ENCODE measurements at places on chromosomes 5 and 9. TPM values are rescaled to one million over a fixed set of nuclear protein-coding genes. Genes with fewer than 3 reads are reported as not detected.

GRCh38 chr5:89546657-89547056, 663.7 kb upstream of the MEF2C start:
- DNase-seq, result no peak

GRCh38 chr5:156395306-156395675, 68.3 kb downstream of the SGCD start:
- DNase-seq, result no peak

GRCh38 chr9:111399772-111400563, 69.9 kb upstream of the OR2K2 start:
- no peak for DNase-seq

GRCh38 chr9:70363760-70364159, 50.7 kb downstream of the KLF9 start:
- no peak for DNase-seq

DNA sequence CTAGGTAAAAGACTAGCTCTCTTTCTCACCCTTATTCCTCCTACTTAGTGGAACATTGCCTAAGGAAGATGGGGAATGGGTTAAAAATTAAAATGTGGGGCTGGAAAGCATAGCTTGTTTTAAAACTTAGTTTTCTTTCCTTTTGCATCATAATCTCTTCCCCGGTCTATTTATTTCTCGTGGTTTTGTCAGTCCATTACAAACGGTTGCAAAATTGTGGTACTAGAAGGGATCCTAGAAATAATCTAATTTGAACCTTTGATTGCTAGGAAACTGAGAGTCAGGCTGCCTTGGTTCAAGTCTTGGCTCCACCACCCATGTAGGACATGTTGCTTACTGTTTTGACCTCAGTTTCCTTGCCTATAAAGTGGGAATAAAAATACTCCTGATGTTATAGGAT, 1.3 kb downstream of the IL31RA start:
- DNase-seq, result no peak

DNA sequence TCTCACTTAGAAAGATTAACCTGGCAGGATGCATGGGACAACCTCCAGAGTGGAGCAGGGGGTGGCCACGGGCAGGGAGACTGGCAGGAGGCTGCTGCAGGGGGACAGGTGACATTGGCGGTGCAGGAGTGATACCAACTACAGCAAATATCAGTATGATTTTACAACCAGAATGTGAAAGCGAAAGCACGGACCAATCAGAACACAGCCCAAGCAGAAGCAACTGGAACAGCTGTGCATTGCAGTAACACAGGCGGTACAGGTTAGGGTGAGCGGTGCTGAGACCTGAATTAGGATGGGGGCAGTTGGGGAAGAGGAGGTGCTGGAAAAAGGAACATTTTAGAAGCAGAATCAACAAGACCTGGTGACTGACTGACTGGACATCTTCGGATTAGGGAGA, 29.3 kb downstream of the POLR1E start:
- DNase-seq, result no peak

DNA sequence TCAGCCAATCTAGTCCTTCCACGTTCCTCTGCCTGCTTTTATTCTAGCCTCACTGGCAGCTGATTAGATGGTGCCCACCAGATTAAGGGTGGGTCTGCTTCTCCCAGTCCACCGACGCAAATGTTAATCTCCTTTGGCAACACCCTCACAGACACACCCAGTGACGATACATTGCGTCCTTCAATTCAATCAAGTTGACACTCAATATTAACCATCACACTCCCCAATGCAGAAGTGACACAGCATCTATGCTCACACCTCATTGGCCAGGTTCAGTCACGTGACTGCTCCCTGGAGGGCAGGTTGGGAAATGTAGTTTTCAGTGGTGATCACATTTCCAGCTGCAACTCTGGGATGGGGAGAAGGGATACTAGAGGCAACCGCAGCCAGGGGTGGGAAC, 13.0 kb downstream of the SUSD3 start:
- DNase-seq, result no peak

DNA sequence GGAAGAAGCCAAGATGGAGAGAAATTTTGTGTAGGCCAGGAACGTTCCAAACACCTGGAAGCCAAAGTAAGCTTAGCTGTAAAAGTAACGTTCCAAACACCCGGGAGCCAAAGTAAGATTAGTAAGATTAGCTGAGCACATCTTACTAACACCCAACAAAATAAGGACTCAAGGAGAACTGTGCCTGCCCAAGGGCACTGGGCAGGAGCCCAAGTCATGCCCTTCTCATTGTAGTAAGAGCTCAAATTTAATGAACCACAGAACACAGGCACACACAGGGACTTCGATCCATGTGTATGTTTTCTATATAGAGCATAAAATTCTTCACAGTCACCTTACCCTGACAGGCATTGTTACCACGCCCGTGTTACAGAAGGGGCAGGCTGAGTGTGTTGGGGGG, 36.1 kb upstream of the NXNL2 start:
- DNase-seq, result no peak

DNA sequence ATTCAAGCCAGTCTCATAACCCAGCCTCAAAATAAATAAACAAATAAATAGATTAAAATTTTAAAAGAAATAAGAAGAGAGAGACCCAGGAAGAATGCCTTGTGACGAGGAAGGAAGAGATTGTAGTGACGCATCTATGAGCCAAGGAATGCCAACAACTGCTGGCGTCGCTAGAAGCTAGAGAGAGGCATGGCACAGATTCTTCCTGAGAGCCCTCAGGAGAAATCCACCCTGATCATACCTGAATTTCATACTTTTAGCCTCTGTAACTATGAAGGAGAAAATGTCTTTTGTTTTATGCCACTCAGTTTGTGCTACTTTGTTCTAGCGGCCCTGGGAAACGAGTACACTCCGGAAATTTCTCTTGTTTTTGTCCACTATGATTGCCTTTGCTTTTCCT, 103.9 kb downstream of the C9orf50 start:
- no peak for DNase-seq

GRCh38 chr5:180046656-180047055, 24.9 kb downstream of the RNF130 start:
- no peak for DNase-seq

Gene PCDHGA3
- polyA plus RNA-seq, result 0.87 TPM

Gene ACOT12
- polyA plus RNA-seq, result 0.40 TPM

Gene HTR1A
- polyA plus RNA-seq, result not detected

Gene ZDHHC11B
- polyA plus RNA-seq, result 19.9 TPM

Gene ARRDC3
- 7.3 TPM for polyA plus RNA-seq

Measured in pancreas (tissue), 10 donors.